Effector memory CD8-positive, alpha-beta T cell (primary cell): ENCODE measurements at places on chromosomes 2 and 18.

DNA sequence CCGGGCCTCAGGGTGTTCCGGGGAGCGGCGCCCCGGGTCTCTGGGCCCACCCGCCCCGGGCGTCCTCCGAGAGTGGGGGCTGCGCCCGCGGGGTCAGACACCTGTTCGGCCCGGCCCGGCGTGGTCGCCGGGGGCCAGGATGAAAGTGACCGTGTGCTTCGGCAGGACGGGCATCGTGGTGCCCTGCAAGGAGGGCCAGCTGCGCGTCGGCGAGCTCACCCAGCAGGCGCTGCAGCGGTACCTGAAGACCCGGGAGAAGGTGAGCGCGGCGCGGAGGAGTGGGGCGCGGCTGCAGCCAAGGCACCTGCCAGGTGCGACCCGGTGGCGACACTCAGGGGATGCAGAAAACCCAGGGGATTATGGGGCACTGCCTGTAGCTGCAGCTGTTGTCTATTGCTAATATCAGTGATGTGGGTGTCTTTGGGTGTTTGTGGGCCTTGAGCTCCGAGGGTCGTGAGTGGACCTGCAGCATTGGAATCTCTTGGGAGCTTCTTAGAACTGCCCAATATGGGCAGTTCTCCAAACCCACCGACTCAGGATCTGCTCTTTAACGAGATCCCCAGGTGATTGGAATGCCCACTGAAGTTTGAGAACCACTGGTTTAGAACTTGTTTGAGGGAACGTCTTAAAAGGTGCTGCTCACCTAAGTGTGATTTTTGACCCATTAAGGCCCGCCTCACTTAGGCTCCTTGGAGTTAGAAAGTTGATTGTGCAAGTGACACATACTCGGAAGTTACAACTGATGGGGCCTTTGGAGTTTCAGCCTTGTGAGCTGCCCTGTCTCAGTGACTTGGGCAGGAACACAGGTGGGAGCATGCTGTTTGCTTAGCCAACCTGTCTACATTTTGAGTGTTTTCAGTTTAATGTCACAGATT lies 823 bp downstream of the PARD3B start:
- DNase-seq = no peak

GRCh38 chr18:22424565-22424963 lies 6.8 kb upstream of the CTAGE1 start:
- DNase-seq = no peak

DNA sequence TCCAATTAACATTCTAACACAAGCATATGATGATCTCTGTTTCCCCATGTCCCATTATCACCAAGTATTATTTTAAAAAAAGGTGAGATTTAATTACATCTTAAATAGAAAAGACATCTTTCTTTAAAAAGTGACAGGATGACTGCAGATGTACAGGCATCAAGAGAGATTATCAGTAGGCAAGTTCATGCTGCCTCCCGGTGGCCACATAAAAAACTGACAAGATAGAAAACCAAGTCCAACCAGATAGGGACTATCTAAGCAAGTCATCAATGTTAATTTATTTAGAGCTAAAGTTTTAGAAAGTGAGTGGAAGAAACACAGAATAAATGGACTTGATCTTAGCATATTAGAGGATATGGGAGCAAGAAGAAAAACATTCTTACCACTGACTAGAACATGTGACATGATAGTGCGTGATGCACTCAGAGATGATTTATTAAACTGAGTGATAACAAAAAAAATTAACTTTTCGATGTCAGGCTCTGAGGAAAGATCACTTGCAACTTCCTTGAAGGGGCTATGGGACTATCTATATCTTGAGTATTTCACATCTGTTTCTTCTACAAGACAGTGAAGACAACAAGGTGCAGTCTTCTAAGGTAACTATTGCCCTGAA lies 5.4 kb upstream of the TDRD15 start:
- DNase-seq = no peak

DNA sequence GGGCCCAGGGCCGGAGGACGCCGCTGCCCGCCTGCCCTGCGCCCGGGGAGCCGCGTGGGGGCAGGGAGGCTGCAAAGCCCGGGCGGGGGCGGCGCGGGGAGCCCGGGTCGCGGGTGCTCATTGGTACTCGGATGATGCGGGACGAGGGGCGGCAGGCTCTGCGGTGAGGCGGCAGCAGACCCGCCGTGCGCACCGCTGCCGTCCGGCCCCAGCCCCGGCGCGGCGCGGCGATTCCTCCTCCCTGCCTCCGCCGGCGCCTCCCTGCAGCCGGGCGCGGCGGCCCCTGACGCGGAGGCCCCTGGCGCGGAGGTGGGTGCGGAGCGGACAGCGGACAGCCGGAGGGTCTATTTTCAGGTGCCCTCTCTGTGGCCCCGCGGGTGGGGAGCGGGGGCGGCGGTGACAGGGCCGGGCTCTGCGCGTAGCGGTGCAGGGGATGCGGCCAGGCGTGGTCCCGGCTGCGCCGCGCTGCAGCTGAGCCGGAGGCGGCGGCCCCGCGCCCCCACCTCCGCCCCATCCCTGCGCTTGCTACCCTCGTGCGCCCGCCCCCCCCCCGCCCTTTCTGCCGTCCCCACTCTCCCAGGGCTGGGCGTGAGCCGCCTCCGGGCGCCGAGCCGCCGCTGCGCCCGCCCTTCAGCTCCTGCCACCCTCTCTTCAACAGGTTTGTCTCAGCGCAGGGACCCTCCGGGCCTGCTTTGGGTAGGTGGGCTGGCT lies 640 bp downstream of the SPTBN1 start:
- no peak for DNase-seq

- no peak for DNase-seq
Observed at GRCh38 chr2:199455545-199456382, 2.0 kb downstream of the SATB2 start.

DNA sequence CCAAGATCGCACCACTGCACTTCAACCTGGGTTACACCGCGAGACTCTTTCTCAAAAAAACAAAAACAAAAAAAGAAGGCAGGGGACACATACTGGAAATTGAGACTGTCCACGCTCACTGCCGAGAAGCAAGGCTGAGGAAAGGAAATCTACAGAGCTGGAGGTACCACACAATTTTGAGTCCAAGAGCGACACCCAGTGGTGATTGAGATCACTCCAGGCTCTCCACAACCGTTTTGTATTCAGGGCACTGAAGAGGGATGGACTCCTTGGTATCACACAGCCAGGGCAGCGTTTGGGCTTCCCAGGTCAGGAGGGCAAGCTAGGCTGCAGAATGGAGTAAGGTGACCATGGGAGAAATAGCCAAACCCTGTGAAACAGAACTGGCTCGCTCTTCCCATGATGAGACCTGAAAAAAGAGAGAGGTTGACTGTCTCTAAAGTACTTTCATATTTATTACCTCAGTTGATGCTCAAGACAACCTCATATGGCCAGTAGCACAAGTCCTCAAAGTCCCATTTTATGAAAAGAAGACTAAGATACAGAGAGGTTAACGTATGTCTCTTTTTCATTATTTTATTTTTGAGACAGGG lies 74.5 kb upstream of the YPEL5 start:
- peak; percentile 48 for DNase-seq

DNA sequence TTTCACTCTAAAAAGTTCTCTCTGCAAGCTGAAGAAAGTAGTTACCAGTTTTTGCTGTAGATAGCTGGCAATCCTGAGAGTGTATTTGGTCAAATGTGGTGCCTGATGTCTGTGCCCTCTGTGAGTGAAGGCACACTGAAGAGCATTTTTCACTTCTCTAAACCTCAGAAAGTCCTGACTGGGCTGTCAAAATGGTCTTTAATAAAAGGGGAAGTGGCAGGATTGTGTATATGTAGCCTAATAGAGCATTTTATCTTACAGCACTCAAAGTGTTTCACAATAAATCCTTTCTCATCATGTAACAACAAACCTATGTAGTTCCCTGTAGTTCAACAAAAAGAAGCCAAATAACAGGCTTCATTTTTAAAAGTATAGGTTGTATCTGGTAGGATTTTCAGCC lies 1552.3 kb upstream of the SLC39A10 start:
- DNase-seq = no peak

DNA sequence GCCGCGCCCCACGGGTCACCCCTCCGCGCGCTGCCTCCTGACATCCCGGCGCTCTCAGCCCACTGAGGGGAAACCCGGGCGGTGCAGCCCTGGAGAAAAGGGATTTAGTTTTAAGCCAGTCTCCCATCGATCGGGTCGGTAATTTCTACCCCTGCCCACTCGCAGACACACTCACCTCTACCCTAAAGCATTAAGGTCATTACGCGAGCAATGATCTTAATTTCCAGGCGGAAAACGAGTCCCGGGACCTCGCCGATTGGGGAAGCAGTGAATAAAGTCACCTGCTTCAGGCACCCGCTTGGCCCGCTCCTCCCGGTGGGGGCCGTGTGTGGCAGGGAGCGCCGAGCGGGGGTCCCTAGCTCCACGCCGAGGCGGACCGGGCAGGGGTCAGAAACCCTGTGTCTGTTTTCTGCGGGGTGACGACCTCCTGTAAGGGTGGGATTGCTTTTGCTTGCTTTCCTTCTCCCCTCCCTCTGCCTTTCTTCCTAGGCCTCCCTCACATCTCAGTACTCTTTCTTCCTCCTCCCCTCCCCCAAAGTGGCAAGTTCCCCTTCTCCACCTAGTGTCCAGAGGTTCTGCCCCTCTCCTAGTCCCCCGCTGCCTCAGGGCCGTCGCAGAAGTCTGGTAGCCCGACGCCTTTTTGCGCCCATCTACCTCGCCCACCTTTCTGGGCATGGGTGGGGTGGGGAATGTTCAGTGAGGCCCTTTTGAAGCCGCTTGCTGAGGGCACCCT lies 142.6 kb downstream of the MEIS1 start:
- no peak for DNase-seq
